ENCODE measurements at places on chromosomes 11 and 22. TPM values are rescaled to one million over a fixed set of nuclear protein-coding genes. Genes with fewer than 3 reads are reported as not detected.

Gene TRIM22
- total RNA-seq, result 71.4 TPM

Gene KCNE3
- 12.5 TPM for total RNA-seq

Gene CHRDL2
- 4.1 TPM for total RNA-seq

Gene SCGB1C1
- not detected for total RNA-seq

All from aorta (tissue), 5 donors.